ENCODE measurements at places on chromosomes 5 and 9.
A peak's percentile ranks its signal among the peaks of the same experiment; 100 is the strongest.

DNA sequence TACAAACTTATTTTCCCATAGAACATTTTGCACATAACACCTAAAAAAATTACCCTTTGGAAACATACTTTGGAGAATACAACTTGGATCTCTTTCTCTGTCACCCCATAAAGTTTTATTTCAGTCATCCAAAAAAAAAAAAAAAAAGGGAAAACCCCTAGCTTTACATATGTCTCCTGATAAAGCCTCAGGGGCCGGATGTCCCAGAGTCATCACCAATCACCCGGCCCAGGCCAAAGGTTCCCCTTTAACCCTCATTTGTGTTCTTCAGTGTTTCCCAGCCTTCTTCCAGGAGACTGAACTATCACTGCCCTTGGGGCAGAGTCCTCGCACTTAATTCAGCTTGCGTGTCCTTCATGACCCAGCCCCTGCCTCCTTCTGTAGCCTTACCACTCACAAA is 28.8 kb downstream of the ANXA6 start:
- DNase-seq: no peak

GRCh38 chr5:134451936-134452505 is 40.3 kb upstream of the CDKN2AIPNL start:
- no peak for DNase-seq

- DNase-seq: no peak
Observed at GRCh38 chr9:37451628-37452027, 13.6 kb downstream of the ZBTB5 start.

GRCh38 chr5:139315056-139315615 is 21.6 kb downstream of the MATR3 start:
- peak; percentile 76 for DNase-seq

GRCh38 chr5:134122530-134122929 is 8.0 kb downstream of the TCF7 start:
- DNase-seq: no peak

- DNase-seq: no peak
Observed at GRCh38 chr5:344668-345067, 23.2 kb downstream of the AHRR start.

DNA sequence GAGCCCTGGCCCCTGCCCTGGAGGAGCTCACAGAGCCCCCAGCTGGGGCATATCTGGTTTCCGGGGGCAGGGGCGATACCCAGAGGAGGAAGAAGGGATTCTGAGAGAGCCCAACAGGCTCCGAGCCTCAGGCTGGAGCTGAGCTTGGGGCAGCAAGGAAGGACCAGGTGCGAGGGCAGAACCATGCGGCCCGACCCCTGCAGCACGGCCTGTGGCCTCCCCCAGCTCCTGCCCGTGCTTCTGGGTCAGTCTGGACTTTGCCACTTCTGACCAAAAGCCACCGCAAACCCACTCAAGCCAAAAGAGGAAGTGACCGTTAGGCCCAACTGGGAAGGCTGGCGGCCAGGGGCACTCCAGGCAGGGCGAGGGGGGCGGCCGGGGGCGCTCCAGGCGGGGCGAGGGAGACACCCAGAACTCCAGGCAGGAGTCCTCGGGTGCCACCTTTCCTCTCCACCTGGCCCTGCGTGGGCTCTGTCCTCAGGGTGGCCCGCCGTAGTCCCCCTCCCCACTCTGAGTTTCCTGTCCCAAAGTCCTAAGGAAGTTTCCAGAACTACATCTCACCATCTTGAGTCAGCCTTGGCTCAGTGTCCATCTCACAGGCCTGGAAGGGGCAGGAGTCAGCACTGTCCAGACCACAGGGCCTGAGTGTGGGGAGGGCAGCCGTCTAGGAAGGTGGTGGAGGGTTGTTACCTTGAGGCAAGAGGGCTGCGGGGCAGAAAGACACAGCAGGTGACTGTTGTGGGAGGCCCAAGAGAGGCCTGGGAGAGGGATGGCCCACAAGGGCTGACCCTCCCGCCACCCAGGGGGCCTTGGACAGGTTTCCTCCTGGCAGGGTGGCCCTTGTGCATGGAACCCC is 946 bp upstream of the LTC4S start:
- no peak for DNase-seq

GRCh38 chr5:131245312-131245711 is 18.5 kb upstream of the CDC42SE2 start:
- no peak for DNase-seq

GRCh38 chr9:136020671-136021070 is 59.5 kb upstream of the UBAC1 start:
- DNase-seq: no peak

DNA sequence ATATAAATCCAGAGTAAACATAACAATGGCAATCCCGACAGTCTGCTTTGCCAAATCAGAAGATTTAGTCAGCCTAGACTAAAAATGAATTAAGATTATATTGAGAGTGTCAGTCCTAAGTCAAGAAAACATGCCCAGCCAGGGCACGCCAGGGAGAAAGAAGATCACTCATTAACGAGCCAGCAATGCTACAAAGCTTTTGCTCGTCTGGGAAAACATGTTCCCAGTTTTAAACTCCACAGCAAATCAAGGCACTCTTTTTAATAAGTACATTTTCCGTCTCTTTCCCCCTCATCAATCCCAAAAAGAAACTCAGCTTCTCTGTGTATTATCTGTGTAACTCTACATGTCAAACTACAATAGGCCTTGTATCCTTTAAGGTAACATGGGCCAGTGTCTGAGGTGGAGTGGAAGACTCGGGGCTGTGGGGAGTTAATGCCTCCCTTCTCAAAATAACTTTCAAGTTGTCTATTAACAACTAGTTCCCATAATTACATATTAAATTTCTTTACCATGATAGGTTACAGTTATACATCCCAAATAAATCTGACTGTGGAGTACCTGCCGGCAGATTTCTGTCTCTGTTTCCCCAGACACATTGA is 40.9 kb downstream of the NFIB start:
- no peak for DNase-seq

GRCh38 chr5:75933489-75933888 is 149.7 kb upstream of the SV2C start:
- no peak for DNase-seq

DNA sequence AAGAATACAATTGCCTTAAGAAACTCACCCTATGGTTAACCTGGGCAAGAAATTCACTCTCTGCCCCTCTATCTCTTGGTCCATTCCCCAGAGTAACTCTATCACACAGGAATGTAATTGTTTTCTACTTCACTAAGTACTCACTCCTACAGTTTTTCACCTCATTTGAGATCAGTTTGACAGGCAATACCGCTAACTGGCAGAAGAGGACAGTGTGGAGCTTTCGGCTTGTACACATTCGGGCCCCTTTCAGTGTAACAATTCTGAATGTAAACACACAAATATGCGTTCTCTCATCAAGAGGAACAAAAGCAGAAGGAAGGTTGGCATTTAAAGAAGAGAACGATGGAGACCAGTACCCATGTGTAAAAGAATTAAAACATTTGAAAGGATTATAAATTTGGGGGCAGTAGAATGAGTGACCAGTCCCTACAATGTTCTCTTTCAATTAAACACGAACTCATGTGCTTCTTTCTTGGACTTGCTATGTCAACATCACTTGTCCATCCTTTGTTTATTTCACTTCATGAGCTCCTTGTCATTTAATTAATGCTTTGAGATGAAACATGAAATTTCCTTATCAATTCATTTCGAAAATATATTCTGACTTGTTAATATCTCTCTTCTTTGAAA is 188.5 kb upstream of the GRAMD2B start:
- peak; percentile 68 for DNase-seq

- peak; percentile 88 for DNase-seq
Observed at GRCh38 chr9:35829084-35829763, at the start of gene TMEM8B. TSS of gene TMEM8B (plus strand) at chr9:35829228. CDS start at chr9:35829448, 220 bp downstream.

DNA sequence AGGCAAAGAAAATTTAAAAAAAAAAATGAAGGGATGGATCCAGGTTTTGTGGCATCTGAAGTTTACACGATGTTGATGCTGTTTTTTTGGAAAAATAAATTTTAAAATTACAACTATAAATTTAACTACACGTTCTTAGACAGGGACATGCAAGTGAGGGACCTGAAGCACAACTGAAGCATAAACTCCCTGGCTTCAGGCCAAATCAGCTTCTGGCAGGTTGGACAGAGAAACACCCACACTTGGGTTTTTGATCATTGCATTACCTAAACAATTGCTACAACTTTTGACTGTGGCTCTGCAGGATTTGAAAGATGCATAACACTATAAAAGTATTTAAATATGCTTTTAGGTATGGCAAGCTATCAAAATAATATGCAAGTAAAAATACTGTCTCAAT is 1318.3 kb upstream of the DMAC1 start:
- DNase-seq: no peak
